ENCODE measurements at places on chromosomes 4 and X. TPM values are rescaled to one million over a fixed set of nuclear protein-coding genes. Genes with fewer than 3 reads are reported as not detected.

DNA sequence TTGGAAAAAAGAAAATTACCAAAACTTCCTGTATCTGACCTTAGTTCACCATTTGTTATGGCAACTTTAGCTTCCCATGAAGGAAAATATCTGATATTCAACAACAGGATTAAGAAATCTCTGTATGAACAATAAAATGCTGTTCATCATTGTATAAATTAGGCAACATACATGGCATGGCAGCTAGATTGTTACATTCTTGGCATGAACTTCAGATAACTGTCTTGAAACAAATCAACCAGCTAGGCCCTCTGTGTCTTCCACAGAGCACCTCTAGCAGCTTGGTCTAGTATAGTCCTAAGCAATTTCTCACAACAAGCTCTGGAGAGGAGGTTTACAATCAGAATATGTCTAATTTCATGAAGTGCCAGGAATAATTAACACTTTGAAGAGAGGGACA lies 105.4 kb upstream of the PCDH7 start:
- H3K4me1 ChIP-seq: no peaks in the 10 kb centered on the region
- H3K27me3 ChIP-seq: no peaks in the 10 kb centered on the region
- H3K27ac ChIP-seq: no peak overlapping the region
- no peak for DNase-seq
- no peak overlapping the region for H3K4me3 ChIP-seq

- H3K27me3 ChIP-seq: no peaks in the 10 kb centered on the region
- H3K4me3 ChIP-seq: no peak overlapping the region
- no peaks in the 10 kb centered on the region for H3K36me3 ChIP-seq
- peaks cover 38% of the 10 kb centered on the region for H3K4me1 ChIP-seq
- no peak for DNase-seq
Observed at GRCh38 chr4:183140911-183141320, 41.9 kb downstream of the WWC2 start.

DNA sequence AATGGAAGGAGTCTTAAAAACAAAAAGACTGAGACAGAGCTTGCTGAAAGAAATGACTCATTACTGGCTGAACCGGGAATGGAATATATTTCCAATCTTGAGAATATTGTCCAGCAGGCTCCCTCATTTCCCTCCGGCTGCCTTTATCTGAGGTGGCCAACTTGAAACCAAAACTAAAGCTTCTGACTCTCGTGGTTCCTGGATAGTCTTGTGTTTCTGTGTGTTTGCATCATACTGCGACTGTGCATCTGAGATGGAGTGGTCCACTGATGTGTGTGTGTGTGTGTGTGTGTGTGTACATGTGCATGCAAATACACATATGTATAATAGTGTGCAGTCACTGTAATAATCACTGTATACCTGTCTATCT lies 145.6 kb upstream of the SCML1 start:
- no peak for DNase-seq
- H3K36me3 ChIP-seq: no peaks in the 10 kb centered on the region
- H3K4me1 ChIP-seq: peaks cover 41% of the 10 kb centered on the region
- no peaks in the 10 kb centered on the region for H3K27me3 ChIP-seq
- H3K4me3 ChIP-seq: peak overlapping the region; percentile 36
- H3K27ac ChIP-seq: peak overlapping the region; percentile 51

- DNase-seq: no peak
- H3K27me3 ChIP-seq: no peaks in the 10 kb centered on the region
- no peak overlapping the region for H3K27ac ChIP-seq
- H3K4me1 ChIP-seq: peaks cover 3% of the 10 kb centered on the region
- no peaks in the 10 kb centered on the region for H3K36me3 ChIP-seq
- H3K4me3 ChIP-seq: no peak overlapping the region
Observed at GRCh38 chrX:149638860-149639259, 7.3 kb upstream of the TMEM185A start.

The CRLF2 gene
- polyA plus RNA-seq: not detected

GRCh38 chr4:168367065-168367464 lies 48.5 kb upstream of the DDX60 start:
- no peaks in the 10 kb centered on the region for H3K4me1 ChIP-seq
- H3K27ac ChIP-seq: no peak overlapping the region
- no peaks in the 10 kb centered on the region for H3K36me3 ChIP-seq
- no peaks in the 10 kb centered on the region for H3K27me3 ChIP-seq

DNA sequence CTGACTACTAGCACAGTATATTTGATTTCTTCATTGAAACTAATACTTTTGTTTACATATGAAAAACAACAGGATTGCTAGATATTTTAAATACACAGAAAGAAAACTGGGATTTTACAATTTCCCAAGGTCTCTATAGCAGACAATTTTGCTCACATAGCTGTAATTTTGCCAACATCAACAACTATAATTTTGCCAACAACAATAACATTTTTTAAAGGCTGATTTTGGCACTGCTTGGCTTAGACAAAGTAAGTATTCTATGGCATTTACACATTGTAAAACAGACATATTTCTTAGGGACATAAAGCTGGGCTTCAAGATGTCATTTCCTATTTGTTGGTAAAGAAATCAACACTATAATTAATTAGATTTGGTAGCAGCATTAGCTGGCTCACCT lies 922.1 kb downstream of the RAB28 start:
- H3K27me3 ChIP-seq: no peaks in the 10 kb centered on the region
- no peak for DNase-seq

The DMD gene
- polyA plus RNA-seq: 11.2 TPM

The TIGD4 gene
- polyA plus RNA-seq: 0.21 TPM

The CYTL1 gene
- polyA plus RNA-seq: 0.30 TPM

DNA sequence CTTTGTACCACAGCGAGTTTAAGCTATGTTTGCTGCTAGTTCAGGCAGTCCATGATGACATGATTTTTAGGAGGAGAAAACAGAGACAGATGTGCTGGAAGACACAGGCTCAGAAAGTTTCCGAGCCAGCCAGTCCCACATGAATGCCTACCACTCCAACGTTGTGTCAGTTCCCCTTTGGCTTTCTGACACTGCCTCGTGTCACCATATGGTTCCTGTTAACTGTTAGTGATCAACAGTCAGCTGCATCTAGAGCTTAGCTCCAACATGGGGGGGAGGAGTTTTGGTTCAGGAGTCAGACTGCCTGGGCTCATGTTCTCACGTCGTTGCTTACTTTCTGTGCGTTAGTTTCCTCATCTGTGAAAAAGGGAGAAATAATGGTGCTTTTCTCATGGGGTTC lies 343.7 kb downstream of the MID1IP1 start:
- peaks cover 6% of the 10 kb centered on the region for H3K27me3 ChIP-seq
- no peak for DNase-seq
- H3K4me1 ChIP-seq: no peaks in the 10 kb centered on the region

- peaks cover 5% of the 10 kb centered on the region for H3K36me3 ChIP-seq
- H3K4me1 ChIP-seq: peaks cover 4% of the 10 kb centered on the region
- no peak for DNase-seq
- no peak overlapping the region for H3K4me3 ChIP-seq
Observed at GRCh38 chr4:56450342-56450741, 14.3 kb downstream of the PAICS start.

The CSN1S1 gene
- not detected for polyA plus RNA-seq

DNA sequence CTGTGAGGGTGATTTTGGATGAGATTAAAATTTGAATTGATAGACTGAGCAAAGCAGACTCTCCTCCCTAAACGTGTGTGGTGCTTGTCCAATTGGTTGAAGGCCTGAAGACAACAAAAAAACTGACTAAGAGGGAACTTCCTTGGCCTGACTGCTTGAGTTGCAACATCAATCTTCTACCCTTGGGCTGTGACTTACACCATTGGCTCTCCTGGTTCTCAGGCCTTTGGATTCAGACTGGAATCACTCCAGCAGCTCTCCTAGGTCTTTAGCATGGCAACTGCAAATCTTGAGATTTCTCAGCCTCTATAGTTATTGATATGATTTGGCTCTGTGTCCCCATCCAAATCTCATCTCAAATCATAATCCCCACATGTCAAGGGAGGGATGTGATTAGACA lies 49.7 kb upstream of the IGFBP7 start:
- DNase-seq: no peak
- no peaks in the 10 kb centered on the region for H3K27me3 ChIP-seq
- H3K4me3 ChIP-seq: no peak overlapping the region
- peaks cover 10% of the 10 kb centered on the region for H3K4me1 ChIP-seq
- no peak overlapping the region for H3K27ac ChIP-seq
- no peaks in the 10 kb centered on the region for H3K36me3 ChIP-seq

DNA sequence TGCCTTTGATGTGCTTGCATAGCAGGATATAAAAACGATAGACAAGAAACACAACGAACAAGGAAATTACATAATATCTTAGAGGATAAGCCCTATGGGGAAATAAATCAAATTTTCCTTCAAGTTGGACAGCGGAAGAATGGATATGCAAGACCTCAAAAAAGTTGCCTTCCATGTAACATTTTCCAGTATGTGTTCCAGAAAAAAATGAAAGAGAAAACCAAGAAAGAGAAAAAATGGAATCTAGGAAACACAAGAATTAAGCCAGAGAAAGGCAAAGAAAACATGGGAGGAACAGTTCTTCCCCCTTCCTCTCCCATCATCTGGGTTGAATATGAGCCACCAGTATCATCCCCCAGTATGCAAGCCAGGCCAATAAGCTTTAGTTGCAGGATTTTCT lies 34.6 kb upstream of the MID1 start:
- no peaks in the 10 kb centered on the region for H3K4me1 ChIP-seq
- H3K27ac ChIP-seq: no peak overlapping the region
- no peak for DNase-seq
- no peak overlapping the region for H3K4me3 ChIP-seq

DNA sequence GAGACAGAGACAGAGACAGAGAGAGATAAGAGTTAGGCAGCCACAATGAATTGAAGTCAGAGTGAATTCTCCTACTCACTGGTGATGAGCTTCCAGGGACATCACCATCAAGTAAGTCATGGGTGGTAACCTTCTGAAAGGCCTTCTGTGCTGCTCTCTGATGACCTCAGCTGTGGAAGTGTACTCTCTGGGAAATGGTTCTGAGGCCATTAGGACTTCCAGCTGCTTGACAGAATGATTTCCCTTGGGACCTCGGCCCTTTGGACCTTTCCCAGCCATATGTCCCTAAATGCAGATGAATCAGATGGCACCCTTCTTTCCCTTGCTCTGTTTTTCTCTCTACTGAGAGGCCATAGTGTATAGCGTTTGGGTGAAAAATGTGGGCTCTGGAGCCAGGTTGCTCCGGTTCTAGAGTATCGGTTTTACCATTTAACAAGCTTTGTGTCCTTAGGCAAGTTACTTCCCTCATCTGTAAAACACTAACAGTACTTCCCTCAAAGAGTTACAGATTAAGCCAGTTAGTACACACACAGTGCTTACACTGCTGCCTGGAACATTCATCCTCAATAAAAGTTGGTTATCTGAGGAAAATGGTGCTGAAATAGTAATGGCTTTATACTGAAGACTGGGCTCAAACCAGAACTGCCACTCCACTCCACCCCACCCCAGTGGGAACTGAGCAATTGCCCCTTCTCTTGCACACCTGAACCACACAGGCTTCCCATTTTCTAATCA lies 7.6 kb downstream of the SEPTIN11 start:
- DNase-seq: no peak
- H3K36me3 ChIP-seq: no peaks in the 10 kb centered on the region
- no peaks in the 10 kb centered on the region for H3K4me1 ChIP-seq
- no peak overlapping the region for H3K4me3 ChIP-seq
- H3K27me3 ChIP-seq: no peaks in the 10 kb centered on the region

- H3K36me3 ChIP-seq: no peaks in the 10 kb centered on the region
- H3K27me3 ChIP-seq: no peaks in the 10 kb centered on the region
- DNase-seq: no peak
- no peak overlapping the region for H3K4me3 ChIP-seq
- H3K4me1 ChIP-seq: no peaks in the 10 kb centered on the region
Observed at GRCh38 chr4:94202769-94203168, 4.9 kb upstream of the SMARCAD1 start.

- no peaks in the 10 kb centered on the region for H3K36me3 ChIP-seq
- H3K4me3 ChIP-seq: no peak overlapping the region
- DNase-seq: no peak
Observed at GRCh38 chr4:41549478-41549877, 11.5 kb downstream of the LIMCH1 start.

The MAGEA8 gene
- polyA plus RNA-seq: not detected

The PPM1K gene
- 8.9 TPM for polyA plus RNA-seq

The SPARCL1 gene
- polyA plus RNA-seq: not detected

The CD38 gene
- polyA plus RNA-seq: 0.05 TPM

DNA sequence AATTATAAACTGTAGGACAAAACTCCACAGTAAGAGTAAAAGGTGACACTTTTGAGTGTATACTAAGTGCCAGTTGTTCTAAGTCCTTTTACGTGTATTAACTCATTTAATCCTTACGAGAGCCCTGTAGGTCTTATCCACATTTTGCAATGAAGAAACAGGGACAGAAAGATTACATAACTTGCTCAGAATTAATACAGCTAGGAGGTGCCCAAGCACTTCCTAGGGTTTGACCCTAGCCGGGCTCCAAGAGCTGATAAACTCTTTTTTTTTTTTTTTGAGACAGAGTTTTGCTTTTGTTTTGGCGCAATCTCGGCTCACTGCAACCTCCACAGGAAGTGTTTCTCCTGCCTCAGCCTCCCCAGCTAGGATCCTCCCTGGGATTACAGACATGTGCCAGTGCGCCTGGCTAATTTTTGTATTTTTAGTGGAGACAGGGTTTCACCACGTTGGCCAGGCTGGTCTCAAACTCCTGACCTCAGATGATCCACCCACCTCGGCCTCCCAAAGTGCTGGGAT lies 110.4 kb downstream of the UBE2K start:
- no peaks in the 10 kb centered on the region for H3K36me3 ChIP-seq
- no peak overlapping the region for H3K4me3 ChIP-seq
- H3K27me3 ChIP-seq: no peaks in the 10 kb centered on the region
- no peaks in the 10 kb centered on the region for H3K4me1 ChIP-seq
- H3K27ac ChIP-seq: no peak overlapping the region

GRCh38 chr4:10115797-10116568 lies 616 bp downstream of the WDR1 start:
- peak overlapping the region; percentile 74 for H3K27ac ChIP-seq
- DNase-seq: no peak
- no peaks in the 10 kb centered on the region for H3K27me3 ChIP-seq
- H3K4me1 ChIP-seq: peaks cover 30% of the 10 kb centered on the region
- peak overlapping the region; percentile 83 for H3K4me3 ChIP-seq

DNA sequence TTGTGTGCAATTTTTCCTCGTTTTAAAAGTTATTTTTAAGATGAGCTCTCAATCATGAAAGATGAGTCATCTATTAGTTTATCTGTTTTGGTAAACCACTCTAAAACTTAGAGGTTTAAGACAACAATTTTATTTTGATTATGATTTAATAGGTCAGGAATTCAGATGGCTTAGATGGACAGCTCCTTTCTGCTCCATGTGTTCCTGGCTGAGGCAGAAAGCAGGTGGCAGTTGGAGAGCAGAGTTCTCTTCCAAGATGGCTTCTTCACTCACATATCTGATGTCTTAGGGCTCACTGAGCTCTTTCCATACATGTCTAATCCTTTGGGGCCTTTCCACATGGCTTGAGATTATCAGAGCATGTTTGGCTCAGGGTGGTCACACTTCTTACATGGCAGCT lies 48.3 kb upstream of the GRPR start:
- H3K36me3 ChIP-seq: no peaks in the 10 kb centered on the region
- no peaks in the 10 kb centered on the region for H3K27me3 ChIP-seq

All from keratinocyte (primary cell).